ENCODE measurements at places on chromosomes 2 and 18.

DNA sequence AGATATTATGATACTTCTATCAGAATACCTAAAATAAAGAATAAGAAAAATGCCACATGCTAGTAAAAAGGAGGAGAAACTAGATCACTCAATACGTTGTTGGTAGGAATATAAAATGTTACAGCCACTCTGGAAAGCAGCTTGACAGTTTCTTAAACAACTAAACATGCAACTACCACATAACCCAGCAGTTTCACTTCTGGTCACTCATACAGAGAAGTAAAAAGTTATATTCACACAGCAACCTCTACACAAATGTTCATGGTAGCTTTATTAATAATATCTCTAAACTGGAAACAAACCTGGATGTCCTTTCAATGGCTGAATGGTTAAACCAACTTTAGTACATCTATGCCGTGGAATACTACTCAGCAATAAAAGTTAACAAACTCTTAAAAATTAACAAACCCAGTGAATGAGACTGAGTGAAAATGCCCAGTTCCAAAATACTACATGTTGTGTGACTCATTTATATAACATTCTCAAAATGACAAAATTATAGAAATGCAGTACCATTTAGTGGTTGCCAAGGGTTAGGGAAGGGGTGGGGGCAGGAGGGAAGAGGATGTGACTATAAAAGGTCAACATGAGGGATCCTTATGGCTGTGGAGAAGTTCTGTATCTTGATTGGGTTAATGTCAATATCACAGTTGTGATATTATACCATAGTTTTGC is 124.1 kb downstream of the MMADHC start:
- no peak for DNase-seq

- DNase-seq: no peak
Observed at GRCh38 chr18:57970356-57971095, 73.5 kb upstream of the NEDD4L start.

GRCh38 chr2:174026122-174026845 is 61.1 kb upstream of the SP3 start:
- no peak for DNase-seq

GRCh38 chr18:11362856-11363255 is 213.5 kb upstream of the PIEZO2 start:
- no peak for DNase-seq
